ENCODE measurements at places on chromosomes 4 and X. TPM values are rescaled to one million over a fixed set of nuclear protein-coding genes. Genes with fewer than 3 reads are reported as not detected.

Gene ADH1A
- total RNA-seq = not detected

GRCh38 chr4:26197018-26197779, 123.6 kb upstream of the RBPJ start:
- DNase-seq = peak; percentile 31
- H3K4me3 ChIP-seq = no peak overlapping the region
- no peak overlapping the region for H3K27ac ChIP-seq
- H3K36me3 ChIP-seq = no peaks in the 10 kb centered on the region
- H3K27me3 ChIP-seq = no peaks in the 10 kb centered on the region

Gene PCDH7
- 114 TPM for total RNA-seq

Gene COL4A5
- 0.75 TPM for total RNA-seq

- no peaks in the 10 kb centered on the region for H3K27me3 ChIP-seq
- no peak overlapping the region for H3K4me3 ChIP-seq
- H3K4me1 ChIP-seq = no peaks in the 10 kb centered on the region
- no peaks in the 10 kb centered on the region for H3K36me3 ChIP-seq
- no peak for DNase-seq
- H3K27ac ChIP-seq = no peak overlapping the region
These were observed 8.3 kb upstream of the DLG3 start for GRCh38 chrX:70436343-70436742.

DNA sequence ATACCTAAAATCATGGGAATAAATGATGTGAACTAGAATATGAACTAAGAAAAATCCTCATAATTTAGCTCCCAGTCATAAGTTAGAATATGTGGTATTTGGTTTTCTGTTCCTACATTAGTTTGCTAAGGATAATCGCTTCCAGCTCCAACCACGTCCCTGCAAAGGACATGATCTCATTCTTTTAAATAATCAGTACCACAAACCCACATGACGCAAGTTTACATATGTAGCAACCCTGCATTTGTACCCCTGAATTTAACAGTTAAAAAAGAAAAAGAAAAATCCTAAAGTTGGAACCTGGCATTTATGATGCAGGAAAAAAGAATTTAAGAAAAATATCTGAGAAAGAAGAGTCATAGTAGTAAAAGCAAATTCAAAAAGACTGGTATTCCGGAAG, 13.3 kb downstream of the UBA6 start:
- H3K4me1 ChIP-seq = no peaks in the 10 kb centered on the region
- H3K27me3 ChIP-seq = no peaks in the 10 kb centered on the region
- peaks cover 9% of the 10 kb centered on the region for H3K36me3 ChIP-seq
- no peak overlapping the region for H3K27ac ChIP-seq
- H3K4me3 ChIP-seq = no peak overlapping the region
- DNase-seq = no peak

DNA sequence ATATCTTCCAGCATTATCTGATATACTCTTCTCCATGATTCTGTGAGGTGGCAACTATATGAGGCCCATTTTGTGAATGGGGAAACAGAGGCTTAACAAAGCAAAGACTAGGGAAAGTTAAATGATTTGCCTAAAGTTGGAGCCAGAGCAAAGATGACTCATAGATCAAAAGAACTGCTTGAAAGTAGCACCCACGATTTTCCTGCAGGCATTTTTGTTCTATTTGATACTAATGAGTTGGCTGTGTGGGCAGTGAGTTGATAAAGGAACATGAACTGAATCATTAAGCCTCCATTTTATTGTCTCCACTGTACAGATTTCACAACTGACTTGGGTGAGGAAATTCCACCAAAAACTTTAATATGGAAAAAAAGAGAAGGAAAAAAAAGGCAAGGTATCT, 138.9 kb upstream of the IGFBP7 start:
- H3K36me3 ChIP-seq = no peaks in the 10 kb centered on the region
- DNase-seq = no peak
- H3K4me3 ChIP-seq = no peak overlapping the region
- H3K27me3 ChIP-seq = no peaks in the 10 kb centered on the region
- H3K4me1 ChIP-seq = no peaks in the 10 kb centered on the region
- no peak overlapping the region for H3K27ac ChIP-seq

- H3K36me3 ChIP-seq = no peaks in the 10 kb centered on the region
- no peak for DNase-seq
- H3K27ac ChIP-seq = no peak overlapping the region
- H3K4me3 ChIP-seq = no peak overlapping the region
- no peaks in the 10 kb centered on the region for H3K4me1 ChIP-seq
These were observed 665.8 kb upstream of the POU3F4 start for GRCh38 chrX:82842286-82842685.

- H3K4me1 ChIP-seq = no peaks in the 10 kb centered on the region
- DNase-seq = no peak
- H3K4me3 ChIP-seq = no peak overlapping the region
- no peaks in the 10 kb centered on the region for H3K36me3 ChIP-seq
- H3K27ac ChIP-seq = no peak overlapping the region
These were observed 158.1 kb upstream of the NRK start for GRCh38 chrX:105664243-105664642.

Gene SUPT20HL2
- total RNA-seq = not detected

Gene PCDH18
- 19.1 TPM for total RNA-seq

DNA sequence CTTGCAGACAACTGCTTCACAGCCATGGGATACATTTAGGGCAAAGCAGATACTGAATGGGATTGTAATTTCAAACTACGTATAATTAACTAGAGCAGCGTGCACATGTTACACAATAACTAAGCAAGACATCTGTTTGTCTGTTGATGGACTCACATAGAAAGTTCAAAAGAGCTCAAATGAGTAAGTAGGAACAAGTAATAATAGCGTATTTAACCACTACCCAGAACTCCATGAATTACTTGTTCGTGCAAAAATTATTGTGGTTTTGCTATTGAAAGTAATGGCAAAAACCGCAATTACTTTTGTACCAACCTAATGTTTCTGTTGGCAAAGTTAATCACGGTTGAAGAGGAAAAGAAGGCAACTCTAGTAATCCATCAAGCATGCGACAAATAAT, 825.4 kb downstream of the PCDH18 start:
- no peak for DNase-seq
- no peaks in the 10 kb centered on the region for H3K36me3 ChIP-seq
- H3K27me3 ChIP-seq = no peaks in the 10 kb centered on the region
- no peak overlapping the region for H3K27ac ChIP-seq
- no peaks in the 10 kb centered on the region for H3K4me1 ChIP-seq
- H3K4me3 ChIP-seq = no peak overlapping the region

DNA sequence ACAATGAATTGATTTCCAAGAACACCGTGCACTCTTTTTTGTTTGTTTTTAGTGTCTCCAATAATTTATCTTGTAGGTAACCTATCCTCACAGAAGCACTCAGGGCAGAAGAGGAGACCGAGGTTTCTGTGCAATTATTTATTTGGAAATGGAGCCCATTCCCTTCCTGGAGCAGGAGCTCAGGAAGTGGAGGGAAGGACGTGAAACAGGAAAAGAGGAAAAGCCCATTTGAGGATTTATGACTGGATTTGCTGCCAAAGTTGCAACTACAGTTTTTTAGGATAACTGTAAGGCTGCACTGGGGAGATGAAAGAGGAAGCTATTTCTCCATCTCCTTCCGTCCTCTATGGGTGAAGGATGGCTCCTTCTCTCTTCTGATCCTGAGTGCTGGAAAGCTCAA, 31.7 kb upstream of the MXRA5 start:
- no peaks in the 10 kb centered on the region for H3K27me3 ChIP-seq
- no peak for DNase-seq
- H3K27ac ChIP-seq = no peak overlapping the region
- H3K36me3 ChIP-seq = no peaks in the 10 kb centered on the region

DNA sequence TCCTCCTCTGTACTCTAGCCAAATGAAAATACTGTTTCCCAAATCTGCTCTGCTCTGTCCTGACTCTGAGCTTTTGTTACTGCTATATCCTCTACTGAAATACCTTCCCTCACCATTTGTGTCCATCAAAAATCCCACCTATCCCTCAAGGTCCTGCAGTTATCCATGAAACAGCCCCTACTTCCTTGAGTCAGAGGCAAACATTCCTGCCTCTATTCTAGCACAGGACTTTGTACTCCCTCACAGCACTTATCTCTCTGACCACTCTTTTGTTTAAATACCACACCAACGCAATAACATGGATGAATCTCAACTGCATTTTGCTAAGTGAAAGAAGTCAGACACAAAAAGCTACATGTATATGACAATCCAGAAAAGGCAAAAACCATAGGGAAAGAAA, 10.5 kb upstream of the RNF128 start:
- no peaks in the 10 kb centered on the region for H3K36me3 ChIP-seq
- no peaks in the 10 kb centered on the region for H3K27me3 ChIP-seq
- H3K4me1 ChIP-seq = no peaks in the 10 kb centered on the region

Data from transverse colon (tissue), 4 donors.